ENCODE measurements at places on chromosomes 6 and 20.

- peak; percentile 52 for DNase-seq
Measured at GRCh38 chr6:31568537-31568961, 3.5 kb upstream of the LTA start.

GRCh38 chr20:3686867-3687321 is 5.1 kb upstream of the ADAM33 start:
- no peak for DNase-seq

GRCh38 chr6:108737594-108738546 is 110.4 kb upstream of the ARMC2 start:
- DNase-seq, result no peak

- DNase-seq, result no peak
Measured at GRCh38 chr20:11091511-11091910, 417.7 kb upstream of the JAG1 start.

GRCh38 chr6:30006170-30007131 is 54.6 kb upstream of the POLR1H start:
- DNase-seq, result peak; percentile 7

- no peak for DNase-seq
Measured at GRCh38 chr6:112874881-112875280, 527.8 kb downstream of the RFPL4B start.

DNA sequence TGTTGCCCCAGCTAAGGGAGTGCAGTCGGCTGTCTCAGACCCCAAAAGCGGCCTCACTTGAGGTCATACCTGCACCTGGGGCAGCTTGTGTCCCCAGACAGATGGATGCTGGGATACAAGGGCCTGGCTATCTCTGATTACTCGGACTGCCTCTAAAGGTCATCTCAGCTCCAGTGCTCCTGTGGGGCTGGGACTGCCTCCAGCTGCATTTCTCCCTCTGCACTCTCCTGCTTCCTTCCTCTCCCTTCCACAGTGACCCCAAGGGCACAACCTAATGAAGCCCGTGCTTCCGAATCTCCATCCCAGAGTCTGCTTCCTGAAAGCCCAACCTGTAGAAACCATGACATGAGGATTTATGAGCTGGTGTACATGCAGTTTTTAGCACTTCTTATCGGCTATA is 22.8 kb upstream of the OCSTAMP start:
- no peak for DNase-seq

- DNase-seq, result no peak
Measured at GRCh38 chr20:34713194-34713943, 9.2 kb downstream of the TP53INP2 start.

- DNase-seq, result peak; percentile 59
Measured at GRCh38 chr6:148747471-148748165, 788 bp downstream of the UST start.

DNA sequence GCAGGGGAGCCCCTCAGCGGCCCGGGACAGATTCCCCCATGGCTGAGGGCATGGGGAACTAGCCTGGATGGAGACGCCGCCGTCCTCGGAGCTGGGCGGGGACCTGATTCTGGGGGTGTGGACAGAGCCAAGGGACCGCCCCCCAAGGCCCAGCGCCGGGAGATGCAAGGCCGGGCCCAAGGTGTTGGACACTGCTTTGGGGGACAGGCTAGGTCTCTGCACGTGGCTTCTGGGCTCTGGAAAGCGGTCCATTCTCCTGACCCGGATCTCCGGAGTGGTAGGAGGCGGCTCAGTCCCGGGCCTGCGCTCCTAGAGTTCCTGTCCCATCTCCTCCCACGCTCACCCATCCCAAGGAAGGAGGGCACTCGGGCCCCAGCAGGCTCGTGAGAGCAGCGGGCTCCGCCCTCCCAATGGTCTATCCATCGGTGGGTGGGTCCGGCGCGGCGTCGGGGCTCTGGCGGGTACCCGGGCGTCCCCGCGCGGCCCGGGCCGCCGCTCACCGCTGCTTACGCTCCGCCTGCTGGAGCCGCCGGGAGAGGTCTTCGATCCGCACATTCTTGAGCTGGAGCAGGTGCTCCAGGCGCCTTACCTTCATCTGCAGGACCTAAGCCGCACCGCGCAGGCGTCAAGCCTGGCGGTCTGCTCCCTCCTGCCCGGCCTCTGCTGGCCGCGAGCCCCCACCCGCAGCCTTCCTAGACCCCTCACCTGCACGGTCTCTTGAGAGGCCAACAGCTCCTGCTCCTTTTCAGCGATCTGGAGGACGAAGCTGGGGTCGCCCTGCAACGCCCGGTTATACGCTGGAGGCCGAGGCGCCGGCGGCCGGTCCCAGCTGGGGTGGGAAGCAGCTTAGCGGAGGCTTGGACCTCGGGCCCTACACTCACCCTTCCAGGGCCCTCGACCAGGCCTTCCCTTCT is 3.3 kb downstream of the SPEF1 start:
- DNase-seq, result peak; percentile 44

- DNase-seq, result no peak
Measured at GRCh38 chr6:145630598-145630997, 104.7 kb downstream of the EPM2A start.

DNA sequence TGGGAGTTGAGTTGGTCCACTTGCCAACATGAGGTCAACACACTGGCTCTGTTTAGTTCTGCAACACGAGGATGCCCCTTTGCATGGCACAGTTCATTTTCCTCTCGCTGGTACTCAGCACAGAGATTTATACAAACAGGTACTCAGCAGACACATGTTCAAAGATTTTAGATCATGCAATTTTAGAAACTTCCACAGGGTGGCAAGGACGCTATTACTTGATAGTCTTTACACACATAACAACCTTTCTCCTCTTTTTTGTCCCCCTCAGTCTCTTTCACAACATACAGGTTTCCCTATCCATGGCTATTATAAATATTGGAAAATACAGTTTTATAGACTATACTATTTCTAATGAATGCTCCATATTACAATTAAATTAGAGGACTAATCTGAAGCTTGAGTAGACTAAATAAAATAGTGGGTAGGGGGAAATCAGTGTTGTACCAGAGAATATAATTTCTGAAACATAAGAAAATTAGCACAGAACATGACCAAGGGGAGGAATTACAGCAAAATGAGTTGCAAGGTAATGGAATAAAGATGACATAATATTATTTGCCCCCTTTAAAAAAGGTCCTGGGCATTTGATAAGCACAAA is 331.8 kb upstream of the BTBD3 start:
- no peak for DNase-seq

GRCh38 chr20:15603506-15603905 is 969.7 kb downstream of the KIF16B start:
- DNase-seq, result no peak

- no peak for DNase-seq
Measured at GRCh38 chr6:109023356-109023925, 71.2 kb downstream of the SESN1 start.

GRCh38 chr6:132236744-132237143 is 164.5 kb downstream of the MOXD1 start:
- DNase-seq, result no peak

DNA sequence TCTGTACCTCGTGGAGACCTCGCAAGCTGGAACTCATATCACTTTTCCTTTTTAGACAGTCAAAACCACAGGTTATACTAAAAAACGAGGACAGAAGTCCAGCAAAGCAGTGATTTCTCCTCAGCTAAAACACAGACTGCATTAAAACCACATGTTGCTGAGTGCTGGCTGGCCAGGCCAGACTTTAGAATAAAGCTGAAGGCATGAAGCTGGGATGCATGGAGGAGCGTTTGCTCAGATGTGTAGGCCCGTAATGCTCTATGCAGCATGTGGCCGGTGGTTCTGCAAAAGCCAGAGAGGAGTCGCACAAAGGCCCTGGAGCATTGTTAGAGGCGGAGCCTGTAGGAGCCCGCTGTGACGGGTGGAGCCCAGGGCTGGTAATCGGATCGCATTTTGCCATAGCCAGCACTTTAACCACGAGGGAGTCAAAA is 83.6 kb downstream of the SMOC2 start:
- no peak for DNase-seq

Measured in activated gamma-delta T cell treated with Interleukin-2 at 50 U/mL for 16 hours (primary cell).